ENCODE measurements at places on chromosomes 3 and 15.

GRCh38 chr3:194961149-194961548 is 275.5 kb downstream of the FAM43A start:
- no peak for DNase-seq

GRCh38 chr15:70362886-70363285 is 265.2 kb upstream of the TLE3 start:
- no peak for DNase-seq

- DNase-seq = no peak
Measured at GRCh38 chr3:64081235-64081630, 57.9 kb upstream of the PSMD6 start.

GRCh38 chr15:51180011-51180410 is 85.3 kb upstream of the TNFAIP8L3 start:
- no peak for DNase-seq

DNA sequence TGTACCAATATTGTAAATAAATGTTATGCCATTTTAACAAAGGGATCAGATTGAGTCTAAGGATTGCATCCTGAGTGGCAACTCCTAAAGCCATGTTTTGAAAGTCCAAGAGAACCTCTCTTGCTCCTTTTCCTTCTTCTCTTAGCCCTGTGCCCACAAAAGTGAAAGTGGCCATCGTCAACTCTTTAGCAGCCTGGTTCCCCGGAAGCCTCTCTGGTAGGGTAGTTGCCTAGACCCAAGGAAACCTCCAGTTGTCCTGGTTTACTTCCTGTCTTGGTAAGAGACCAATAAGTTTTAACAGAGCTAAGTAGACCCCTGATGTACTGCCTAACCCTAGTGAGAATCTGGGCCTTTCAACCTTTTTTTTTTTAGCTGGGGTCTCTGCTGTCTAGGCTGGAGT is 10.2 kb upstream of the ITPKA start:
- no peak for DNase-seq

GRCh38 chr3:181839039-181839915 is 127.6 kb downstream of the SOX2 start:
- DNase-seq = no peak

GRCh38 chr3:58577269-58577821 is at the start of gene FAM107A:
TSS of gene FAM107A (minus strand) at chr3:58577391. CDS start at chr3:58569860, 7,531 bp downstream.
- DNase-seq = no peak

DNA sequence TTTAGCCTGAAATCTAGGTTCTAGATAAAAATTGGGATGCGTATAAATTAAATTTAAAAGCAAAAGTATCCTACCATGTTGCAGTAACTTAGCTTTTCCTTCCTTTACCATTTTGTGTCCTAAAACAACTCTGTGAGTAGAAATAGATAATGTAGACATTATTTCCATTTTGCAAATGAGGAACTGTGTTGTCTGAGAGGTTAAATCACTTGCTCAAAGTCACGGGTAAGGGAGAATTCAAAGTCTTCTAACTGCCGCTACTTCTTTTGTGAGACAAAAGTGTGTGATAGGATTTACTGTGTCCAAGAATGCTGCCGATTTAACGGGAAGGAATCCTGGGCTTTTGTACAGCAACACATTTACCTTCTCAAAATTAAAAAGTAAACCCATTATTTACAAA is 40.7 kb downstream of the MYO1E start:
- no peak for DNase-seq

- DNase-seq = no peak
Measured at GRCh38 chr15:97998307-97999071, 38.0 kb downstream of the ARRDC4 start.

GRCh38 chr3:159982442-159982974 is 6.1 kb upstream of the IL12A start:
- no peak for DNase-seq

- DNase-seq = no peak
Measured at GRCh38 chr15:22989576-22990477, 9.7 kb upstream of the CYFIP1 start.

GRCh38 chr15:81449836-81450474 is 75.9 kb upstream of the TMC3 start:
- no peak for DNase-seq

DNA sequence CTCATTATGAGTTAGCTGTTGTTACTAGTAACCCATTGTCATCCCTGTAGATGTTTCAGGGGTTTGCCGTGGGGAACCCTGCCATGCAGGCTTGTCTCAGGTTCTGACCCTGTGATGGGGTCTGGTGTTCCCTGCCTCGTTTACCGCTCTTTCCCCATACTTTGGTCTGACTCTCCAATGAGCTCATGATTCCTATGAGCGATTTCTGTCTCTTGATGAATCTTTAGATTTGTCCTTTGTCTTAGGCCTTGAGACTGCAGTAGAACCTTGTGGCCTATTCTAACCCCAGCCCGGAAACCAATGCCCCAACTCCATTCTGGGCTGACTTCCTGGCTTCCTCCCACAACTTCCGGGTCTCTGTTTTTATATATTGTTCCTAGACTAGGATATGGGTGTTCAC is 11.3 kb upstream of the IQGAP1 start:
- DNase-seq = no peak

DNA sequence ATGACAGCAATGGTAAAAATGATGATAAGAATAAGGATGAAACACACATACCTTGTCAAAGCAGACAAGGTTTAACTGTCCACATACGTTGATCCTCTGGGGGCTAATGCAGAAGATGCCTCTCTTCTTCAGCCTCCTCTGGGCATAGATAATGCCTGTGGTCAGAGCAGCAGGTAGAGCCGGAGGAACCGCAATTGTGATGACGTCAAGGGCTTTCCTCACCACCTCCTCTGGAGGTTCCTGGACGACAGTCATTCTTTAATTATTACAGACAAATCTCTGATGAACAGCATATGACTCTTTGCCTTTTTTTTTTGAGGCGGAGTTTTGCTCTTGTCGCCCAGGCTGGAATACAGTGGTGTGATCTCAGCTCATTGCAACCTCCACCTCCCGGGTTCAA is 86.3 kb upstream of the ATP13A5 start:
- no peak for DNase-seq

DNA sequence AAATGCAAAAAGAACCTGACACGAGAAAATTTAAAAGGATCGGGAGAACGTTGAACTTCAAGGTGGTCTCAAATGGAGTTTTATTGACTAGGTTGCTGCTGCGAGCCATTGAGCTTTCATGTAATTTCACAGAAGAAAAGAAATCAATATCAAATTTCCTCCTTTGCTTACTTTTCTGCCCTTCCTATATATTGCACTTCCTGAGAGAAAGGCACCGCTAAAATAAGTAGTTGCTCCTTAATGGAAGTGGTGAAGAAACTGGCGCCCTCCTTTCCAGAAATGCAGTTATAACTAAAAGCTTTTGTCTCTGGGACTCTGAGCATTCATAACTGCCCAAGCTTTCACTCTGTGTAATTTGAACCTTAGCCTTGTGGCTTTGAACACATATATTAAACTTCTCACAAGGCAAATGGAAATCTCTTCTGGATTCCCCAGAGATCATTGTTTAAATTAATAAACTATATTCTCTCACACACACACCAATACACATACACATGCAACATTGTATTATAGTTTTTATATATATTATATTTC is 13.4 kb downstream of the EID1 start:
- no peak for DNase-seq

GRCh38 chr15:40613080-40613479 is 19.0 kb downstream of the KNL1 start:
- no peak for DNase-seq

- no peak for DNase-seq
Measured at GRCh38 chr15:40249477-40250303, 10.8 kb downstream of the PAK6 start.

DNA sequence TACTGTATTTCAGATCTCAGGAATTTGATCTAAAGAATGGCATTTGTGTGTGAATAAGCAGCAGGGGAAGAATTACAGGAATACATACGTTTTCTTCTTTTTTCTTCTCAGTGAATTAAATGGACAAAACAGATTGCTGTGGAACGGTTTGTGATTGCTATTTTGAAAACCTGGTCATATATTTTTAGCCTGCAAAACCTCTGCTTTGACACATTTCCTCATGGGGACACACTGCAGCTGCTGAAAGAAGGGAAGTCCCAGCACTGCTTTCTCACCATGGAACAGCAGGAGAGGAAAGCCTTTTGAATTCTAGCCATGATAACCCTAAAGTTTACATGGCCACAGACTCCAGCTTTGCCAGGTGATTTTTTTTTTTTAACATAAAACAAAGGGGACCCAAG is 315.0 kb downstream of the OXSM start:
- no peak for DNase-seq

DNA sequence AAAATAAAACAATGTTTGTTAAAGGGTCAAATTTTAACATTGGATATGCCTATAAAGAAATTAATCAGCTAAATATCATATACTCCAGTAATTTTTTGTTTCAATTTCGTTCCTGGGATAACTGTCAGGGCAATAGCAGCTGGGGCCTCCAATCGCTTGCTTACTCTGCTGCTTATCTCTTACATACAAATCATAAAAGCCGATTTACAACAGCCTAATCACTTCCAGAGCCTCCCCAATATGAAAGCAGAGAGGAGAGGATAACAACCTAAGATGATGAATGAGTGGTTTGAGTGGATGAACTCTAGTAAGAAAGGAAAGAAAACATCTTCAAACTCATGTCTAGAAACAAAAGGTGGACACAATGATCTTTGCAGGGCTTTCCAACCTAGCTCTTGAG is 80.7 kb upstream of the PSMD6 start:
- DNase-seq = no peak

DNA sequence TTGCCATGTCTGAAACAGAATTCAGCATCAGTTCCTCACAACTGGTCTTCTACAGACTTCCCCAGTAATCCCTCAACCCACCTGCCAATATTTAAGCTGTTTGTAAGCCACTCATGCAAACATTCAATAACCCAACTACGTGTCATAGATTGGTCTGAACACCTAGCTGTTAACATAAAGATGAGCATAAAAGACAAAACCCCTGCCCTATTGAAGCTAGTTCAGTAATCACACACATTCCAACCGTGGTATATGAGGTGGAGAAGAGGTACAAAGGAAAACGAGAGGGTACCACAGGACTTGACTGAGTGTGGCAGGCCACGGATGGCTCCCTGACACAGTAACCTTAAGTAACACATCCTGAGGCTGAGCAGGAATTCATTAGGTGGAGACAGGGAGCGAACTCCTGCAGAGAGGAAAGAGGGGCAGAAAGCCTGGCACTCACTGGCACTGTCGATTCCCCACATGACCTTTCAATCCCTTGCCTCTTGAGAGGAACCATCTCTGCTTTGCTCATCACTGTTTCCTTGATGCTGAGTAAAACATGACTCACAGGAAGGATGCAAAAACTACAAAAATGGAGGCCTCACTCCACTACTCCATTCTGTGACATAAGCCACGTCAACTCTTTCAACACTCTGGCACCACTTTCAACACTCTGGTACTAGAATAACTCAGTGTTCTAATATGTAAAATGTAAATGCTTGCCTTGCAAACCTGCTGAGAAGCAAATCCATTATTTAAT is 31.3 kb downstream of the RPN1 start:
- DNase-seq = no peak

GRCh38 chr15:34582461-34583371 is 735 bp downstream of the GOLGA8B start:
- no peak for DNase-seq

DNA sequence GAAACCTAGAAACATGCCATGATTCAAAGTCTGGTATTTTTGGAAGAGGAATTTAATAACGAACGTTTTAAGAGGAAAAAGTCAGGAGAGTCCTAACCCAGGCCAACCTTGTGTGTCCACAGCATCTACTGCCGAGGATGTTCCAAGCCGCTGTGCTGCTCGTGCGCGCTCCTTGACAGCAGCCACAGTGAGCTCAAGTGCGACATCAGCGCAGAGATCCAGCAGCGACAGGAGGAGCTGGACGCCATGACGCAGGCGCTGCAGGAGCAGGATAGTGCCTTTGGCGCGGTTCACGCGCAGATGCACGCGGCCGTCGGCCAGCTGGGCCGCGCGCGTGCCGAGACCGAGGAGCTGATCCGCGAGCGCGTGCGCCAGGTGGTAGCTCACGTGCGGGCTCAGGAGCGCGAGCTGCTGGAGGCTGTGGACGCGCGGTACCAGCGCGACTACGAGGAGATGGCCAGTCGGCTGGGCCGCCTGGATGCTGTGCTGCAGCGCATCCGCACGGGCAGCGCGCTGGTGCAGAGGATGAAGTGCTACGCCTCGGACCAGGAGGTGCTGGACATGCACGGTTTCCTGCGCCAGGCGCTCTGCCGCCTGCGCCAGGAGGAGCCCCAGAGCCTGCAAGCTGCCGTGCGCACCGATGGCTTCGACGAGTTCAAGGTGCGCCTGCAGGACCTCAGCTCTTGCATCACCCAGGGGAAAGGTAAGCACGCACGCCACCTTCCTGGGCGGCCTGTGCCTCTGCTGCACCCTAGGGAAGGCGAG is 28.4 kb downstream of the PML start:
- no peak for DNase-seq

DNA sequence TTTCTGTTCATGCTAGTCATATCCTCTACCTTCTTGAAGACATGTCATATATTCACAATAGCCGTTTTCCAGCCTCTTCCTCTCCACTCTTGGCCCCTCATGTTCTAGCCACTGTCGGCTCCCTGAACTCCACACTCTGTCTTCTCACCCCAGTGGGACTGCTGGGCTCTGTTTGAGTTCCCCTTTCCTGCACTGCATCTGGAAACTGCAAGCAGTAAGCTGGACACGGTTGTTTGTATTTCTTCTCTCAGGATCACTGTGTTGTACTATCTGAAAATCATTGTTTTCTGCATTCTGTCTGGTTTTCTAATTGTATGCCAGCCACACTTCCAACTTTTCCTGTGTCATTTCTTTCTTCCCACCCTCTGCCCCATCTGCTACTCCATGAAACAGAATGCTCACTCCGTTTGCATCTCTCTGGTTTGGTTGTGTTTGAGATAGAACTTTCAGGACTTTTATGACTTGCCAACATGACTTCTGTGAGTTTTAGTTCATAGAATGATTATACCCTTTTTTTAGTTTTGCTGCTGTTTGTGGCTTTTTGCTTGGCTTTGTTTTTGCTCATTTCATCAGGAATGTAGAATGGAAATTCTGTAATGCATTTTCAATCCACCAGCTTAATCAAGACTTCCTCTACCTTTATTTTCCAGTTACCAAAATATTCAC is 192.3 kb downstream of the PLCL2 start:
- no peak for DNase-seq

- no peak for DNase-seq
Measured at GRCh38 chr3:56611364-56611763, 54.4 kb downstream of the CCDC66 start.

GRCh38 chr3:39911465-39912309 is 102.3 kb downstream of the MYRIP start:
- no peak for DNase-seq

DNA sequence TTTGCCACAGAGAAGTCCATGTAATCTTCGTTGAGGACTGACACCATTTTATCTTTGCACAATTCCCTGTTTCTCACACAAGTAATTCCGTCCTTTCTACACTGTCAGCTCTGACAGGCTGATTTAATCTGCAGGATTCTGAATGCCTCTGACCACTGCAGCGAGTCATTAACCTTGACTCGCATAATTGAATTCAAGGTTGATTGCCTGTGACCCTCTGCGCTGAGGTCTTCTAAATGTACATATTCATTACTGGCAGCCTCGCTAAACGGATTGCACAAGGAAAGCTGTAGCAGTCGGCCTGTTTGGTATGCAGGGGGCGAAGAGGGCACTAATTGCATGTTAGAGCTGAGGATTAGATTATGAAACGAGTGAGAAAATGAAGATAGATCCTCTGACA is 147.8 kb downstream of the SHOX2 start:
- no peak for DNase-seq
